Neural crest cell (in vitro differentiated cells): ENCODE measurements at places on chromosomes 13 and 19.
A peak's percentile ranks its signal among the peaks of the same experiment; 100 is the strongest.

DNA sequence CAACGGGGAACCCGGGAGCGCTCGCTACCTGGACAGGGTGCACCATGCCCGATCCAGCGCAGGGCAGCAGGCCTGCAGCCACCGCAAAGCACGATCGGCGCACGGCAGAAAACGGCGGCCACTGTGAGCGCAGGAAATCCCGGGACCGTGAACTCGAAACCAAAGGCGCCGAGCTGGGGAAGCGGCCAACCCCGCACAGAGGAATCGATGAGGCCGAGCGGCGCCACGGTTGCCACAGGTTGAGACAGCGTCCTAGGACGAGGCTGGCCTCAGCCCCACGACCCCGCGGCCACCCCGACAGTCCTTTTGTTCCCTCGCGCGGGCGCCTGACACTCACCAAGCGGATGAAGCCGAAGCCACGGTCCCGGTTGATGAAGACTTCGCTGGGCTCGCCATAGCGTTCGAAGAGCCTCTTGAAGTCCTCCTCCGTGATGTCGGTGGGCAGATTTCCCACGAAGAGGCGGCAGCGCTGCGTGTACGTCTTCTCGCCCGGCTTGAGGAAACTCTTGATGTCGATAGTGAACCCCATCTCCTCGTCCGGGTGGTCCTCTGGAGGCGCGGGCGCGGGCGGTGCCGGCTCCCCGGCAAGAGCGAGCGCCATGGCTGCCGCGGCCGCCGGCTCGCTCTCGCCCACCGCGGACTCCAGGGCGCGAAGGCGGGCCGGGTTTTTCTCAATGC, 557 bp downstream of the PSPC1 start:
- DNase-seq, result peak; percentile 29

- DNase-seq, result no peak
These were observed 194.7 kb downstream of the LMO7 start for GRCh38 chr13:75830842-75831241.

DNA sequence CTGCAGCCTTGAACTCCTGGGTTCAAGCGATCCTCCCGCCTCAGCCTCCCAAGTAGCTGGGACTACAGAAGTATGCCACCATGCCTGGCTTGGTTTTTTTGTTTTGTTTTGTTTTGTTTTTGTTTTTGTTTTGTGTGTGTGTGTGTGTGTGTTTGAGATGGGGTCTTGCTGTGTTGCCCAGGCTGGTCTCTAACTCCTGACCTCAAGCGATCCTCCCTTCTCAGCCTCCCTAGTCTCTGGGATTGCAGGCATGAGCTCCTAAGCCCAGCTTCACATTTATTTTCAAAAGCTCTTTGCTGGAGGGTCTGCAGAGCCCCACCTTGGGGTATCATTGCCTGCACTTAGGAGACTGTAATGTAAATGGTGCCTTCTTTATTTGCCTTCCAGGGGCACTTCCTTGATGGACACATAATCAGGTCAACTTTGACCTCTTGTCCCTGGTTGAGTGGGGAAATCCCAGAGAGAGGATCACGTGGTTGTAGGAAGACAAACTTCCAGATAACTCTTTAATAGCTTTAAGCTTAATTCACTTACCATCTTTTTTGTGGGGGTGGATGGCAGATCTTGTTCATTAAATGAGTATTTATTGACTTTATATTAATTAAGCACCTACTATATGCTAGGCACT, 72.9 kb upstream of the NPAS1 start:
- no peak for DNase-seq

DNA sequence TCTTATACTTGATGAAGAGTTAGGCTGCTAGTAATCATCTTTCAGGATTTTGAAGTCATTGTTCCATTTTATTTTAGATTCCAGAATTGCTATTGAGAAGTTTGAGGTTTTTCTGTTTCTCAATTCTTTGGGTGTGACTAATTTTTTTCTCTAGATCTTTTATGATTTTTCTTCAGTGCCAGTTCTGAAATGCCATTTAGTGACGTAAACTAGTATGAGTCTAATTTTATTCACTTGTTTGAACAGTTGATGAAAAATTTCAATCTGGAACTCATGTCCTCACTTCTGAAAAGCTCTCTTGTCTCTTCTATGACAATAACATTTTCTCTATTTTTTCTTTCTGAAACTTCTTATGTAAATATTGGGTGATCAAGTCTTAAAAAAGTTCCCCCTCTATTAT, 188.5 kb upstream of the HTR2A start:
- no peak for DNase-seq

DNA sequence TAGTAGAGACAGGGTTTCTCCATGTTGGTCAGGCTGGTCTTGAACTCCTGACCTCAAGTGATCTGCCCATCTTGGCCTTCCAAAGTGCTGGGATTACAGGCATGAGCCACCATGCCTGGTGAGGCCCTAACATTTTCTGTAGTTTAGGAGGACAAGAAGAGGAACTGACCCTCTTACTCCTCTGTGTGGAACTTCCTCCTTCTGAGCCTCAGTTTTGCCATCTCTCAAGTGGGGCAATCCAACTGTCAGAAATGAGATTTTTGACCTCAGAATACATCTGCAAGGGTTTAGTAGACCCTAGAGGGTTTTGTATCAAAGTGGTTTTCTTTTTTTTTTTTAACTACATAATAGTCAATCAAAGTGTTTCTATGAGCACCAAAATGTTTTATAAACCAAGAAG, 2.4 kb downstream of the DKKL1 start:
- DNase-seq, result no peak

- no peak for DNase-seq
These were observed 3.9 kb downstream of the SIAH3 start for GRCh38 chr13:45847554-45848224.

DNA sequence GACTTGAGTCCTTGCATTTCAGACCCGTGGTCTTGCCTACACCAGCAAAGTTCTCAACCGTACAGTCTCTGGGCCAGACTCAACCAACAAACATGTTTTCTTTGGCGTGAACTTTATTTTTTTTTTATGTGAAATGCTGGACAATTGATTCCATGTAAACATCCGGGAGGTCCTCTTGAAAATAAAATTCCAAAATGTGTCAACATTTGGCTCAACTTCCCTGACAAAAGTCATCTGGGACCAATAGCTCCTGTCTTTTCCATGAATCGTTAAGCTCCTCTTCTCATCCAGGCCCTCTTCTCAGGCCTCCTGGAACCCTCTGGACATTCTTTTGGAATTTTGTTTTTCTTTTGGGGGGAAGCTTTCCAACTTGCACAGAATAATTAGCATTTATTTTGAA, 2.7 kb downstream of the ALDH16A1 start:
- no peak for DNase-seq

- DNase-seq, result no peak
These were observed 11.6 kb upstream of the CFAP97D2 start for GRCh38 chr13:114167426-114167825.

DNA sequence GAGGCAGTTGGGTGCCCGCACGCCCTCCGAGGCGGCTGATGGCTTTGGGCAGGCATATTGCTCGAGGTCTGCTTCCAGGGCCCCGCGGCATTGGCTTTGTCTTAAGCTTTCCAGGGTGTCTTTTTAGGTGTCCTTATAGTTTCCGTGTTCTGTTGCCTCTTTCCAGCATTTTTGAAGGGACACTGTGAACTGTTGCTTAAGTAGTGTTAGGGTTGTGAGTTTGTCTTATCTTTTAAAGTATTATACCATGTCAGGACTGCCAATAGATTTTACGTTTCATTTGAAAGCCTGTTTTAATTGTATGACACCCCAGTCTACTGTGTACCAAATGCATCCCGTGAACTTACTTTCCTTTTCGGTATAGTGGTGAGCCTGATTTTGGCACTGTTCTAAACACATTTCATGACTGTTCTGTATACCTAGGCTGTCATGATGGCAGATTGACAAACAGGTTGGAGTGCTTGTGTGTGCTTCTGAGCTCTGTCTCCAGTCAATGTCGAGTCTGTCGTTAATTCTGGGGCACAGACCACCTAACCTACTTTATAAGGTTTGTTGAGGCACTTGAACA, 656 bp downstream of the PCCA start:
- DNase-seq, result no peak

DNA sequence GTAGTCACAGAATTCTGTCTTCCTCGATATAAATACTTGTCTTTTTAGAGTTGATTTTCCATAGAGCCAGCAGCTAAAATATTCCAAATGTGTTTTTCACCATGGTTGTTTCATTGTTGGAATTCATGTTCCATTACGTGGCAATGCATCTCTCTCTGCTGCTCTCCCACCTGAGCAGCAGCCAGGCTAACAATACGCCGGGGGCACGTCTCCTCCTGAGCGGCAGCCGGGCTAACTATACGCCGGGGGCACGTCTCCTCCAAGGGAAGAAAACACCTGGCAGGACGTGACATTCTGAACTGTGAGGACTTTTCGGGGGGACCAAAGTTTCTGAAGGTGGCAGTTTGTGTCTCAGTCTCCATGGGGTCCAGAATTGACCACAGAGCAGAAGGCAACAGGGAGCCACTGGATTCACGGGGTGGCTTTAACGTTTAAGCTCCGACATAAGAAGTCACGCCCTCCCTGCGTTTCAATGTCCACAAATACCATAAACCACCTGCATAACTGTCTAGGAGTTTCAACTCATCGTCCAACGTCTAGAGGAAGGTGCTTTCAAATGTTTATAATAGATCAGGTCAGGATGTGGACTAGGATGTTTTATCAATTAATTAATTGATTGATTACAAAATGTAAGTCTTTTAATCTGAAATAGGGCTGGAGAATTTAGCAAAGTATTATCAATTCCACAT, 15.1 kb downstream of the PLPP2 start:
- no peak for DNase-seq

- DNase-seq, result no peak
These were observed 13.7 kb upstream of the ZNF492 start for GRCh38 chr19:22620401-22620800.

DNA sequence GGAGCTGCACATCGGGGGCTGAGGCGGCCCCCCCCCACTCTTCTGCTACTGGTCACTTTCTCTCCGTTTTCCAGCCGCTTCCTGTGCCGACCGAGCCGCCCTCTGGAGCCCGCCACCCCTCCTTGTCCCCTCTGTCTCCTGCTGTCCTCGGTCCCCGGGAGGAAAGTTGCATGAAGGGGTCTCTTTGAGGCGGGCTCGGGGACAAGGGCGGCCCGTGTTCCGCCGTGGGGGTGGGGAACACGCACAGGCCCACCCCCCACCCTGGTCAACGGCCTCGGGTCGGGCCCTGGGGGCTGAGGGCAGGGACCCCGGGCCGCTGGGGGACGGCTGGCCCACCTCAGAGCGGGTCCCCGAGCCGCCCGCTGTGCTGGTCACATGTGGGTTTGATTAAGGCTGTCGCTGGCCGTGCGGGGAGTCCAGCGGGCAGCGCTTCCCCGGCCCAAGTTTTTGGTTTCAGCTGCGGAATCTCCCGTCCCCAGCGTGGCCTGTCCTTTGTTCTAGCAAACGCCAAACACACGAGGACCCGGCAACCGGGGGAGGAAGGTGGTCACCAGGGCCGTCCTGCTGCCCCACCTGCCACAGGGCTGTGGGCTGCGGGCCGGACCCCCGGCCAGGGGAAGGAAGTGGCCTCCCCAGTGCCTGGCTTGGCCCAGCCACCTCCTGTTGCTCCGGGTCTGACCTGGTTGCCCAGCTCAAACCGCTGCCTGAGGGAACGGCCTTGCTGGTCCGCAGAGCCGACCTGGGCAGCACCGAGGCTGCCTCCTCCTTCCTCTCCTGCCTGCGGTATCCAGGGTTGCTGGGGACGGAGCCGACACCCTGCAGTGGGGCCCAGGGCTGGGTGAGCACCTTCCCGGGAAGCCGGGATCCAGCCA, 1.9 kb downstream of the EFNA2 start:
- DNase-seq, result no peak

- DNase-seq, result no peak
These were observed 1.7 kb upstream of the SLC10A2 start for GRCh38 chr13:103067751-103068555.

DNA sequence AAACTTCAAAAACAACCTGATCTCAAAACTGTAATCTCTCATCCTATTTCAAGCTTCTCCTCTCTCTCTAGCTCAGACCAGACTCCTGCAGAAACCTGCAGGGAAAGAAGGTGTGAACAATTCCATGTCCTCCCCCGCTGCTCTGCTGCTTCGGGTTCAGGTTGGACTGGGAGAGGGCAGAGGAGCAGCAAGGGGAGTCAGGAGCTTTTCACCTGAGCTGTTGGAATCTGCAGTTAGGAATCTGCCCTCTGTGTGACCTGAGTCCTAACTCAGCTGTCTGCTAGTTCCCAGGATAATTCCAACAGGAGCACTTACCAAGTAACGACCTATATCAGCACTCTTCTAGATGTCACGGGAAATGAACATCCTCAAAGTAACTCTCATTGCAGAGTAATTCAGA, 118.3 kb downstream of the DNAJC15 start:
- DNase-seq, result no peak
